ENCODE measurements at places on chromosomes 7 and 10.

- DNase-seq = no peak
Observed at GRCh38 chr10:70557086-70557845, 45.3 kb downstream of the PRF1 start.

DNA sequence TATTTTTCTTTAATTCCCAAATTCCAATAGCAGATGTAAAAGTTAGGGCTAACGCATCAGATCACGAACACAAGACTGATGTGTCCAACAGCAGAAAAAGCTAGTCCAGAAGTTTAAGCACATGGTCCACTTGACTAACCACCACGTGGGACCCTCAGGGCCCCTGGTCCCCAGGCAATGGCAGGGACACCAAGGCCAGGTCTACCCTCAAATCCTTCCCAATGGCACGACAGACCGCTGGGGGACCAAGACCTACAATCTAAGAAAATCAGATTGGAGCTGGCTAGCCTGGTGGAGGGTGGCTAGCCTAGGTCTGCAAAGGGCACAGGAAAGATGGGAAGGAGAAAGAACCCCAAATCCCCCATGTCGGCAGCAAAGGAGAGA lies 1.5 kb downstream of the GIGYF1 start:
- DNase-seq = no peak

- no peak for DNase-seq
Observed at GRCh38 chr7:82444220-82444909, 788 bp upstream of the CACNA2D1 start.

GRCh38 chr10:71372882-71373495 lies 23.7 kb upstream of the CDH23 start:
- DNase-seq = no peak
